ENCODE measurements at places on chromosomes 2 and 18.

DNA sequence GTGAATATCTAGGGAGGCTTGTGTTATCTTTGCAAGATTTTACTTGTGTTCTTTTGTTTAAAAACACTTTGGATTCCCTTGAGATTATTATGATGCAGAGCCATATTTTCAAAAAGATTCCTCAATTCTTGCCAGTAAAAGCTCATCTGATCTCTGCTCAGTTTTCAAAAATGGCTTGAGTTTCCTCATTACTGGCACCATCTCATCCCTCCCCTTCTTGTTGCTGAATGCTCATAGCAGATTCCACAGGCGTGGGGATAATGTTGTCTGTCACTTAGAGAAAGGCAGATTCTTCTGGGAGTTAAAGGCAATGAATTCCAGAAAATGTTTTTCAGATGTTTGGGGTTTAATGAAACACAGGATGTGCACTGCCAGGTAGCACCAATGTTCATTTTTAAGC is 170.4 kb upstream of the TANK start:
- DNase-seq = no peak

DNA sequence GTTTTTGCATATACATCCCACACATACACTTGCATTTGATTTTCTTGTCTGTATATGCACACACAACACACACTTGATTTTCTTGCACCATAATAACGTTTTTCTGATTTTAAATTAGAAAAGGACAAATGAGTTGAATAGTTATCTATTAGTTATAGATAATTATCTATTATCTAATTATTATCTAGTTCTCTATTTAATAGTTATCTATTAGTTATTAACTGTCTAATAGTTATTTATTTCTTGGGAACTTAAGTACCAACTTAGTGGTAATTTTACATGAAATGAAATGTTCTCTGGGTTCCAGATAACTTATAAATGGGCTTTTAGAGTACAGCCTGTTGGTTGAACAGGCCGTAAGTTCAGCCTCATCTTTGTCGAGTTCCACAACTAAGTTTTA is 23.0 kb downstream of the INPP4A start:
- DNase-seq = no peak

DNA sequence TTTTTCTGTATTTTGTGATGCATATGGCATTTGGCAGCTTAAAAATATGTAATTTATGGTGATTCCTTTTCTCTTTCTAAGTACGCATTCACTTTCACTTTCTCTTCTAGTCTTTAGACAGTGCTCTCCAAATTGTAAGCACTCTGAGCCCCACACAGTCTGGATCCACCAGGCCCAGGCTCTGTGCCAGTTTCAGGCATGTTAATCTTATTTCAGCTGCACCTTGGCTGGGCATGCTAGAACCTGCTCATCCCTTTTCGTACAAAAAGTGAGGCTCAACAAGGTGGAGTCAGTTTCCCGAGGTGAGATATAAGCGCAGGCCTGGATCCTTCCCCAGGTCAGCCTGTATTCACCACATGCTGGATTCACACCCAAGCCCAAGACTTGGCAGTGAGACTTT is 203.9 kb downstream of the MTX2 start:
- peak; percentile 12 for DNase-seq

- DNase-seq = no peak
These were observed 50.7 kb downstream of the SLC14A2 start for GRCh38 chr18:45666006-45666405.

- DNase-seq = no peak
These were observed 227.6 kb upstream of the HNRNPA3 start for GRCh38 chr2:176984987-176985386.

- no peak for DNase-seq
These were observed 261.3 kb upstream of the CCDC68 start for GRCh38 chr18:55220523-55220922.

- no peak for DNase-seq
These were observed 3.4 kb downstream of the WDFY1 start for GRCh38 chr2:223941579-223942277.

- no peak for DNase-seq
These were observed 43.9 kb upstream of the CYBRD1 start for GRCh38 chr2:171478345-171478744.

DNA sequence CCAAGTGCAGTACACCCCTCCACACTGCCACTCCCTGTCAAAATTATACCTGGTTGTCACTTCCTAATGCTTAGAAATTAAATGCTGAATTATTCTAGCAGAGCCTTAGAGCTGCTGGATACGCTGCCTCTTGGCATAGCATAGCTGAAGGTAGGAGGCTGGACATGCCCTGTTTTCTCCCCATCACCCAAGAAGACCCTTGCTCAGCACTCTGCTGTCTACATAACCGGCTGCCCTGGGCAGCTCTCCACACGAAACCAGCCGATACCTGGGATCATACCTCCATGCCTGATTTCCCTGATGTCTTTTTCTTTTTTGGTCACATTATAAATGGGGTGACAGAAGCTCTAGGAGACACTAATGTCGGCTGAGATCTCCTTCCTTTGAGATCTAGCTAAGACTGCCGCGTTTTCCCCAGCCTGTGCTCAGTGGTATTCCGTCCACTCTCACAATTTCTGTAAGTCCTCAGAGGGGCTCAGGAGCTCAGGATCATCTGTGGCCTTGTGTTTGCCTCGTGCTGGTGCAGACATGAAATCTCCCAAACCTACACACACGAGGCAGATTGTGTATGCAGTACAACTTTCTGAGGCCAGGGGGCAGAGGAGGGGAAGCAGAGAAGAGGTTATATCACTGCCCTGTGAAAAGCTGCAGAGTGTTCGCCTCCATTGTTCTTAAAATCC is 13.5 kb upstream of the ZAP70 start:
- DNase-seq = peak; percentile 57

GRCh38 chr2:13696601-13697000 is 935.9 kb upstream of the LRATD1 start:
- no peak for DNase-seq

GRCh38 chr2:71545572-71546274 is 92.4 kb downstream of the DYSF start:
- peak; percentile 48 for DNase-seq

GRCh38 chr2:204258890-204259289 is 286.4 kb upstream of the PARD3B start:
- DNase-seq = no peak

GRCh38 chr2:128301501-128301966 is 17.1 kb downstream of the HS6ST1 start:
- no peak for DNase-seq

DNA sequence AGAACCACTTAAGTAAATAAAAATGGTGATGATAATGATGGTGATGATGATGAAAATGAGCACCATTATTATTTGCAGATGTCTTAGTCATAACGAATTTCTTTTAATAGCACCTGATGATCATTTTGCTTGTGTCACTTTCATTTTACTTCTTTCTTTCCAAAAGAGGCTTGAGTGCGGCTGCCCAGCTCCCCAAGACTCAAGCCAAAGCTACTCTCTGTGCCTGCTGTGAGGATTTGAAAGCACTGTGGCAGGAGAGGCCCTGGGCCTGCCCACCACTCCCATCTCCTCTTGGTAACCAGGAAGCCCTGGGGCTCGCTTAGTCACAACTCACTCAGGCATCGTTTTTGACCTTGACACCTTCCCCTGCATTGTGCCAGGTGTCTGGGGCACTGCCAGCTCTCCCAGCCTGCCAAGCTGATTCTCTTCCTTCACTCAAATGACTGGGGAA is 41.2 kb downstream of the RPL37A start:
- DNase-seq = peak; percentile 44

DNA sequence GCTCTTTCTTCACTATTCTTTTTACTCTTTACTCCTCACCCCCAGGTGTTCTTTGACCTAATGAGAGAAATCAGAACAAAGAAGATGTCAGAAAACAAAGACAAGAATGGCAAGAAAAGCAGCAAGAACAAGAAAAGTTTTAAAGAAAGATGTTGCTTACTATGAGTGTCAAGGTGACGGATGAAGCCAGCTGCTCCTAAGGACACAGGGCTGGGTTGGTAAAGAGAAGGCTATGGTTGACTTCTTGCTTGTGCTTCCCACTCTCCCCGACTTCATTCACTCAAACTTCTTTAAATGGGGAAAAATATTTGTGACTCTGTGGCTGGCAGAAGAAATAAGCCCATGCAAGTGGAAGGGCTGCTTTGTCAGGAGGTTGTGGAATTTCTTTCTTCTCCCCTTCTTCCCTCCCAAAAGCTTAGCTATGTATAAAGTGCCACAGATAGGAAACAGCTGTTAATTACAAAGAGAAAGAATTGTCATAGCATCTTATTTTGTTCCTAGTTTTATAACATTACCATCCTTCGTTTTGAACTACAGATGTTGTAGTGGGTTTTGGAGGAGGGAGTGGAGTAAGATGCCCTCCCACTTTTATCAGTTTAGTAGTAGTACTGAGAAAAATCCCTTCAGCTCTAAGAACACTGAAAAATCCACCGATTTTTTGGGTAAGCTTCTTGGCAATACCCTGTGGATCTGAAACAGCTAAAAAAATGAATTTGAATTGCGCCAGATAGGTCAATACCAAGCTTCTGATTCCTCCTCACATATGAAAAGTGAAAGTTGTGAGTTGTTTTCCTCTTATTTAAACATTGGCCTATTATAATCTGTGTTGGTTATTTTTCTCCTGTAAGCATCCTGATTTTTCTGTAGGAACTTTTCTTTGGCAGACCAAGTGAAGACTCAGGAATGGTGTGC is 40.7 kb downstream of the RALB start:
- DNase-seq = no peak

DNA sequence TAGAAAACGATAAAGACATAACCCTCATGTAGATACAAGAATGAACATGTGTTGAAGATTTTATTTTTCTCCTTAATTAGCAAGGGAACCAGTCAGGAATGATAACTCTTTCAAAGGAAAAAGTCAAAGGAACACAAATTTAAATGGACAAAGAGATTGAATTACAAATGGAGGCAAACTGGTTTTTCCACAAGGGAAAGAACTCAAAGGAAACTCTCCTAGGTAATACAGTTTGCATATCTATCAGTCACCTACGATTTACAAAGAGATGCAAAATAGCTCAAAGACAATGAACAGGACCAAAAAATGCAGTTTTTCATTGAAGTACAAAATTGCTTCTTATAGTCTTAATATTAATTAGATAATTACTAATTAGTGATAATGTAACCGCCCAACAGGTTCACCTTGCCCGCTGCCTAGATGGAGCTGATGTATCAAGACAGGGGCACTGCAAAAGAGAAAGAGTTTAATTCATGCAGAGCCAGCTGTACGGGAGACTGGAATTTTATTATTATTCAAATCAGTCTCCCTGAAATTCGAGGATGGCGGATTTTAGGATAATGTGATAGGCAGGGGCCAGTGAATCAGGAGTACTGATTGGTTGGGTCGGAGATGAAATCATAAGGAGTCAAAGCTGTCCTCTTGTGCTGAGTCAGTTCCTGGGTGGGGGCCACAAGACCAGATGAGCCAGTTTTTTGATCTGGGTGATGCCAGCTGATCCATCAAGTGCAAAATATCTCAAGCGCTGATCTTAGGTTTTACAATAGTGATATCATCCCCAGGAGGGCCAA is 151.0 kb downstream of the TMEM17 start:
- DNase-seq = no peak

DNA sequence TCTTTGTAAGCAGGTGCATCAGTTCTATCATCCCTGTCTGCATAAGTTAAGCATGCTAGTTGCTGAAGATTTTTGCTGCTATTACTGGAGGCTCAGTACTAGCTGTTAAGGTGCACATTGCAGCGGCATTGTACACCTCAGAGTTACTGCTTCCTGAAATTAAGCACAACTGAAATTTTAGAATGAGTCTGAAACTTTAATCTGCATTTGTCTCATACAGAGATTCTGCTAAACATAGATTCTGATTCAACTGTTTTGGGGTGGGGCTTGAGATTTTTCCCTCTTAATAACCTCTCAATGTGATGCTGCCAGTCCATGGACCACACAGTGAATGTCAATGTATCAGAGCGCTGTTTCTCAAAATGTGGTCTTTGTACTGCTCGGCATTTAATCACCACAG is 585.7 kb upstream of the GCFC2 start:
- DNase-seq = no peak

DNA sequence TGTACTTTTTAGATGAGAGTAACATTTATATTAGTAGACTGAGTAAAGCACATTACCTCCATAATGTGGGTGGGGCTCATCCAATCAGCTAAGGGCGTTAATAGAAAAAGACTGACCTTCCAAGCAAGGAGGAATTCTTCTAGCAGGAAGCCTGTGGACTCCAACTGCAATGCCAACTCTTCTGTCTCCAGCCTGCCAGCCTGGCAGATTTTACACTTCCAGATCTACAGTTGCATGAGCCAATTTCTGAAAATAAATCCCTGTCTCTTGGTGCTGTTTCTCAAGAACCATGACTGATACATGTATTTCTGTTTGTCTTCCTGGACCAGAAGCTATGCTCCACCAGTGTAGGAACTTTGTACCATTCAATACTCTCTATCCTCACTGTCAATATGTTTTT is 69.0 kb upstream of the LMAN1 start:
- no peak for DNase-seq

- DNase-seq = no peak
These were observed 47.1 kb downstream of the CENPO start for GRCh38 chr2:24840164-24840869.

DNA sequence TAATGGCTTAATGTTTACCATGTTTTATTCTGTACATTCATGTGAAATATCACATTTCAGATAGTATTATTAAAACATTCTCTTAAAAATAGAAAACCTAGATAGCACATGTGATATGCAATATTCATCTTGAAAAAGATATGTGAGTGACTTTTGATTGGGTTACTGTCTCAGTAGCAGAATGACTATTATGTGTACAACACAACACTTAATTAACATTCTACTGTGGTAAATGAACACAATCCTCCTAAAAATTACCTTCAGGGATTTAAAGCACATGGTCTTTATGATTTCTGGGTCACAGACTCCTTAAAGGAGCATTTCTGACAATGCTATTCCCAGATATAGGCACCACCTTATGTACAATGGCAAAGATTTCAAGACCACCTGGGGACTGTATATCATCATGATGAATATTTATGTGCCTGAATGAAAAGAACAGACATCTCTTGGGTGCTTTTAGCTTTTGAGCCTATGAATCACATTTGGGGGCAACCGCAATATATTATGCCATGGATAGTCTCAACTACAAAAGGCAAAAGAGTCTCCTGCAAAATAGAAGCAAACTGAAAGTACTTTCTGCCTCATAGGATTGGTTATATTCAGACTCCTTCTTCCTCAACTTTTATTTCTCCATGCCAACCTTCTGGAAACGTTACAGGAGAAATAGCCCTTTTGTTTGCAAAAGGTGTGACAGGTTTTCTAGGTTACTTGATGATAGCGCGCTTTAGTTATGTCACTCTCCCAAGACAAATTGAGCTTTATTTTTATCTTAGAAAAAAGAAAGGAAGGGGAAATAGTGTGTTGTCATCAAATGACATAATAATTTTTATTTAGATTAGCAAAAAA is 259.0 kb downstream of the CALCRL start:
- no peak for DNase-seq

Measured in BE2C (cell line).